ENCODE measurements at places on chromosomes 5 and 9.

GRCh38 chr5:140317859-140318258 is 15.0 kb upstream of the PFDN1 start:
- no peak for DNase-seq

DNA sequence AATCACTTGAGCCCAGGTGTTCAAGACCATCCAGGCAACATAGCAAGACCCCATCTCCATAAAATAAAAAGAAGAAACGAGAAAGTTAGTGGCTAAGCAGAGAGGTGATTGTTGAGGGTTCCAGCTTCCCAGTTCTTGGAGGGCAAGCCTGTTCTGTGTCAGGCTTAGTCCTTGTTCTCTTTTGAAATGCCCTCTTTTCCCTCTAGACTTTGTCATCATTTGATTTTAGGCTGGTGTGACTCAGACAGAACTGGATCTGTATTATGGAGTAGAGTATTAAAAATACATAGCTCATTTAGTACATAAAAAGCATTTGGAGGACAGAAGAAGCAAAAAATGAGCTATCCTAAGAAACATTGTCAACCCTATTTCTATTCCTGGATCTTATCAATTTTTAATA is 159.4 kb downstream of the CD180 start:
- DNase-seq = no peak

- DNase-seq = no peak
Measured at GRCh38 chr9:72726947-72727346, 205.5 kb downstream of the TMC1 start.

DNA sequence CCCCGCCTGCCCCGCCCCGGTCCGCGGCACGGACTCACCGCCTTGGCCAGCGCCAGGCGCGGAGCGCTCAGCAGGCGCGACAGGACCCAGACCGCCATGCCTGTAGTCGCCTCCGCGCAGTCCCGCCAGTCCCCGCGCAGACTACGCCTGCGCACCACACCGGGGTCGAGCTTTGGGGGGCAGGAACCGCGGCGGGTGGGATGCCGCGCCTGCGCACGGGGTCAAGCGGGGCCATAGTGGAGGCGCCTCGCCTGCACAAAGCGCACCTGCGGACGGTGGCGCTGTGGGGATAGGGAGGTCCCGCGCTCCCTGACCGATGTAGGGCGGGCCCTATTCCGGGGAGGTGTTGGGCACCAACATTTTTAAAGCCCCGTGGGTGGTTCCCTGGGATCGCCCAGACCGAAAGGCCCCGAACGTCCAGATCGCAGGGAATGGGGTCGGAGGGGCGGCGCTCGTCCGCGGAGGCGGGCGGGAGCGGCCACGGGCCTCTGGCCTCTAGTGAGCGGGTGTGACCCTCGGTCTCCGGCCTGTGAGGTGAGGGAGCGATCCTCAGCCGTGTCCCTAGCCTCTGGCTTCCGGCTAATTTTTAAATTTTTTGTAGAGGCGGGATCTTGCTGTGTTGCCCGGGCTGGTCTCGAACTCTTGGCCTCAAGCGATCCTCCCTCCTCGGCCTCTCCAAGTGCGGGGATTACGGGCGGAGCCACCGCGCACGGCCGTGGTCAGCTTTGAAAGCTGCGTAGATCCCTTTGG is 70.8 kb upstream of the LPCAT1 start:
- no peak for DNase-seq

DNA sequence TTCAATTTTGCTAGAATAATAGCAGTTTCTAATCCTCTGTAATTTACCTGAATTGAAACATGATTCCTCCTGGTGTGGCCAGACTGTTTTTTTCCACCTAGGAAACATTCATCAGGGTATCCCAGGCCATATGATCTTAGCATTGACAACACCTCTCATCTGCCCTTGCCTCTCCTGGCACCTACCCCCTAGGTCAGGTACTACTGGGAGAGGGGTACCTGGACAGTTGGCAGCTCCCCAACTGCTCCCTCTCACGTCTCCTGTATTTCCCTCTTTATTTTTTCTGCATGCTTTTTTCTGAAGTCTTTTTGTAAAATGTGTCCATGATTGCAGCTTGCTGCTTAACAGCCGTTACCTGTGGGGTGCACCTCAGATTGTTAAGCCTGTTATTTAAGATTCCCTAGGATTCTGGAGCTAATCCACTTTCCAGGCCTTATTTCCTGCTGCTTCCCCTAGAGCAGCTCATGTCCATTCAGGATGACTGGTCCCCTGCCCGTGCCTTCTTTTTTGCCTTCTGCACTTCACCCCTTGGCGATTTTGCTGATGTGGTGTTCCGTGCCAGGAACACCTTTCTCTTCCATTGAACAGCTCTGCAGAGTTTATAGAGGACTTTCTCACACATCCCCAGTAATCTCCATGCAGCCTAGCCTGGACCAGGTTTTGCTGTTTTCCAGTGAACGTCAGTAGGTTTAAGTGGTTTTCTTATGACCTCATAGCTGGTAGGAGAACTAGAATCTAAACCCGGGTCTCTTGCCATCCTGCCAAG is 33.6 kb downstream of the SNX30 start:
- no peak for DNase-seq

GRCh38 chr5:96141749-96142148 is 180.1 kb upstream of the ELL2 start:
- no peak for DNase-seq

- no peak for DNase-seq
Measured at GRCh38 chr9:38343552-38343951, 49.0 kb upstream of the ALDH1B1 start.

- DNase-seq = no peak
Measured at GRCh38 chr9:87562530-87563170, 65.0 kb downstream of the DAPK1 start.

- no peak for DNase-seq
Measured at GRCh38 chr5:179437341-179438001, 92.2 kb upstream of the ADAMTS2 start.

DNA sequence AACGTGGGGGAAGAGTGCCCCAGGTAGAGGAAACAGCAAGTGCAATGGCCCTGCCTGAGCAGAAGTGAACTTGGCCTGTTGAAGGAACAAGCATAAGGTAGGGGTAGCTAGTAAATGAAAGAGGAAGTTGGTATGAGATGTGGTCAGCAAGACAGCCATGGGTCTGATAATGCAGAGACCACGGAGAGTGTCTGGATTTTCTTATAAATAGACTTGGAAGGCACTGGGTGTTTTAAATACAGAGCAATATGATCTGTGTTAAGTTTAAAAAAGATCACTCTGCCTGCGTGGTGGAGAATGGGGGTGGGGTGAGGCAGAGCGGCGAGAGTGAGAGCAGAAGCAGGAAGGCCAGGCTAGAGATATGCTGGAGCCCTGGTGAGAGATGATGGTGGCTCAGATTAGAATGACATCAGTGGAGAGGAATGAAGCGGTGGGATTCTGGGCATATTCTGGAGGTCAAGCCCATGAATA is 4.2 kb downstream of the ADAM19 start:
- no peak for DNase-seq

GRCh38 chr5:66684663-66685062 is 88.5 kb downstream of the MAST4 start:
- no peak for DNase-seq

- DNase-seq = no peak
Measured at GRCh38 chr5:112346411-112347044, 72.5 kb downstream of the EPB41L4A start.

DNA sequence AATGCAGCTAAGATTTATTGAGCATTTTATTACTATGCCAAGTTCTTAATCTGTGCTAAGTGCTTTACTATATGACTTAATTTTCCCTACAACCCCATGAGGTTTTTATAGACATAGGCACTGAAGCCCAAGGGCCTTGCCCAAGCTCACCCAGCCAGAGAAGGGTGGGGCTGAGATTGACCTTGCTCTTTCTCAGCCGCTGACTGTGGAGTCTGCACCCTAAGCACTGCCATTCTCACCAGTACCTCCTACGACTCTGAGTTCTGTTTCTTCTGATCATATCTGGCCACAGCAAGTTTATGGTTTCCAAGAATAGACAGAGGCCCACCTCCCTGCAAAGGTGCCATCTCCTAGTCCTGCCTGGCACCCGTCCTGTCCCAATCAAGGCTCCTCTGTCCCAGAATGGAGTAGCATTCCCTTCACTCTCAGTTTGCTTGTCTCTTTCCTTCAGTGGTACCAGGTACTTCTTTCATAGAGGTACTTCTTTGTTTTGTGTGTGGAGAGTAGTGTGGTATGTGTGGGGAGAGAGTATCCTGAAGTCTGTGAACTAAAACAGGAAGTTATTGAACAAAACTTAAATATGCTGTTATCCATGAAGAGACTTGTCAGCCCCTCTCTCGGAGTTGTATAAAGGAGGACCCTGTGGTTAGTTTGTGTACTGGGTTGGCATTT is 42.6 kb downstream of the CSF1R start:
- DNase-seq = no peak

GRCh38 chr5:83035373-83036100 is 41.7 kb downstream of the TMEM167A start:
- no peak for DNase-seq

- DNase-seq = no peak
Measured at GRCh38 chr5:132055808-132056609, 4.4 kb upstream of the IL3 start.

GRCh38 chr9:109098171-109098959 is 21.4 kb downstream of the TMEM245 start:
- DNase-seq = no peak

DNA sequence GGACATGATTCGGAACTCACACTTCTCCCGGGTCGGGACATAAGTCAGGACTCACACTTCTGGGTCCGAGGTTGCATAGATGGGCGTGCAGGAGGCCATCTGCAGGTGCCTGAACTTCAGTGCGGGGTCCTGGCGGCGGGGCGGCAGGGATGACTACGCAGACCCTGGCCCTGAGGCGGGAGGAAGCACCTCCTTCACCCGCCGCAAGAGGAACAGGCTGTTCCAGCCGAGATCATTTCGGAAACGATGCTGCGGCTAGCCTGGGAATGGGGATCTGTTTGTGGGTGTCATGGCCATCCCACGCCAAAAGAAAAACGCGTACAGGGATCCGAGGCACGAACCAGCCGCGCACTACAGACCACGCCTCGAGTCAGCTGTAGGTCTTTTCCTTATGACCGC is 196.6 kb downstream of the TTLL11 start:
- DNase-seq = no peak

DNA sequence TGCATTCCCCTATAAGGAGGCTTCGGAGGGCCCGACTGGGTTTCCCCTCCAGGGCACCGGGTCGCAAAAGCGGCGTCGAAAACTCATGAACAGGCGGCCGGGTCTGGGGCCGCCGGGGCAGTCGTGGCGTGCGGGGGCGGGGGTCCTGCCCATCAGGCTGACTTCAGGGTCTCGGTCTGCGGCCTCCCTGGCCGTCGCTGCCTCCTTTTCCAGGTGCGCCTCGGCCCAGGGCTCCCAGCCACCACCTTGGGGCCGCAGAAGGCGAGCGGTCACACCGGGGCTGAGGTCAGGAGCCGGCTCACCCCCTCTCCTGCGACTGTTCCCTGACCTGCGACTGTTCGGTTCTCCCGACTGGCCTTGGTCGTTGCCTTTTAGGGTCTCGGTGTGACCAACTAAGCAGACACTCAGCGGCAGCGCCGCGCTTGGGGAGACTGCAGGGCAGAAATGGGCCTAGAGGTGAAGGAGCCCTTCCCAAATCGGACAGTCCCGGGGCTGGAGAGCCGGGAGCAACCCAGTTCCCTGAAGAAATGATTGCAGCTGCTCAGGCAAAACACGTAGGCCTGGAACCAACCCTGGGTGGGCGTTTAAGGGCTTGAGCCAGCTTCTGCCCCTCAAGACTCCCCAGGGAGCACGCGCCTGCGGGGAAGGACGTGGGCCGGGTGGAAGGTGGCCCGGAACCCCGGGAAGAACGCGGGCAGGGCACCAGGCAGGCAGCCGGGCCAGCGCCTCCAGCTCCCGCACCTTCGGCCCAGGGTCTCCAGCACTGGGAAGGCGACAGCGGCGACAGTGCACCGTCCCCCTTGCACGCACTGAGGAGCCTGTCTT is 11.2 kb downstream of the IRX2 start:
- DNase-seq = no peak

- no peak for DNase-seq
Measured at GRCh38 chr5:96329289-96329688, 103.8 kb downstream of the PCSK1 start.

DNA sequence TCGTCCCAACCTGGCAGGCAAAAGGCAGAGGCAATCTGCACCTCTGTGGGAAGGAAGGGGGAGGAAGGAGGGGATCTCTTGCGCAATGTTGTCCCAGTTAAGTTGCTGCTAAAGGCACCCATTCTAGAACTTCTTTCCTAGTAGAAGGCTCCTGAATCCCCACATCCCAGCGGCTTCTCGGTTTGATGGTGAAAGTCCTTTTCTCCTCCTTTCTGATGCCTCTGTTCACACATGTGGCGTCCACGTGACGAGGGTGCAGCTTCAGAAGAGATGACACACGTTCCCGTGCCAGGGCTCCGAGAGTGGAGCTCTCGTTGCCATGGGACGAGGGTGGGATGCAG is 96.9 kb upstream of the FCN2 start:
- no peak for DNase-seq

GRCh38 chr9:115930472-115930871 is 223.1 kb upstream of the PAPPA start:
- no peak for DNase-seq

DNA sequence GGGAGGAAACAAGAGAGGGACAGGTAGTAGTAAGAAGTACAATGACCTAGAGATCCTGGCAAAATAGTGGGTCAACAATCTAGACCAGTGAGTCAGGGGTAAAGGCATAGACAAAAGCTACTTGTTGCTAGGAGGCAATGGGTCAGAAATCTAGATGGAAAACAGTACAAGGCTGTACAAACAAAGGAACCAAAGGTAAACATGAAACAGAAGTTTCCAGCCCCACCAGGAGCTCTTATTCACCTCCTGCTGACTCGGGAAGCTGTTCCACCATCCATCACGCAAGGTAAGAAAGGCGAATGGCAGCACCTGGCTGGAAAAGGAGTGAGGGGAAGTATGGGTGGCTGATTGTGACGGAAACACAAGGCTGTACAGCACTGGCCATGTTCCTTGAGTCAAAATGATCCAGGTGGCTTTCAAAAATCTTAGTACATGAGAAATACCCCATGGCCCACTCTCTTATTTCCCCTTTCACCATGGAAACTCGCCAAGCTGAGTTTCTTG is 70.5 kb upstream of the RAI14 start:
- DNase-seq = no peak

- DNase-seq = no peak
Measured at GRCh38 chr5:75450069-75450468, 61.4 kb downstream of the CERT1 start.

DNA sequence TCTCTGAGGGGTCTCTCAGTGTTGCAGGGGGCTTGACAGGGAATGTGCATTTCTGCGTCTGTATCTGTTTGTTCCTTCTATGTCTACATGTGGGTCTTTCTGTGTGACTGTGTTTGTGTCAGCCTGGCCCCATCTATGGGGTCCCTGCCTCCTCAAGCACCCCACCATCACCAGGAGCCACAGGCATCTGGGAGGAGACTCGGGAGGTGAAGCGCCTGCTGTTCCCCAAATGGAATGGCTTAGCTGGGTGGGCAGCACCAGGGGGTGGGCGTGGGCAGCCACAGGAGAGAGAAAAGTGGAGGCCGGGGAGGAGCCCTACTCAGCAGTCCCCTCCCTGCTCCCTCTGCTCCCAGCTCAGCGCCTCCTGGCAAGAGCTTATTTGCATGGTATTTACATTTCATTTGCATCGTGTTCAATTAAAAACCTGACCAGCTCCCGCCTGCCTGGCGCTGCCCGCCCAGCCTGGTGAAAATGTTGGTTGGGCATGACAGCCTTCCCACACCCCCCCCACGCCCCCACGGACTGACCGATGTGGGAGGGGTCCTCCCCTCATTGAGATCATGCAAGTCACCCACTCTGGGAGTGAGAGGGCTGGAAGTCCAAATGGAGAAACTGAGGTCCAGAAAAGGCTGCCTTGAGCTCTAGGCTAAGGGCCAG is 50.5 kb downstream of the CXXC5 start:
- DNase-seq = no peak

- DNase-seq = no peak
Measured at GRCh38 chr9:111985315-111985714, 88.7 kb downstream of the UGCG start.

Data from cortex of kidney (tissue), 1 donor.